ENCODE measurements at places on chromosomes 4 and X.
A peak's percentile ranks its signal among the peaks of the same experiment; 100 is the strongest.

- no peak for DNase-seq
- H3K36me3 ChIP-seq, result no peaks in the 10 kb centered on the region
- no peak overlapping the region for H3K4me3 ChIP-seq
- no peaks in the 10 kb centered on the region for H3K4me1 ChIP-seq
Observed at GRCh38 chr4:169582706-169583105, 29.7 kb downstream of the NEK1 start.

GRCh38 chr4:41111791-41112190 is 102.6 kb downstream of the APBB2 start:
- no peak for DNase-seq
- no peaks in the 10 kb centered on the region for H3K4me1 ChIP-seq
- no peaks in the 10 kb centered on the region for H3K36me3 ChIP-seq
- no peak overlapping the region for H3K4me3 ChIP-seq

DNA sequence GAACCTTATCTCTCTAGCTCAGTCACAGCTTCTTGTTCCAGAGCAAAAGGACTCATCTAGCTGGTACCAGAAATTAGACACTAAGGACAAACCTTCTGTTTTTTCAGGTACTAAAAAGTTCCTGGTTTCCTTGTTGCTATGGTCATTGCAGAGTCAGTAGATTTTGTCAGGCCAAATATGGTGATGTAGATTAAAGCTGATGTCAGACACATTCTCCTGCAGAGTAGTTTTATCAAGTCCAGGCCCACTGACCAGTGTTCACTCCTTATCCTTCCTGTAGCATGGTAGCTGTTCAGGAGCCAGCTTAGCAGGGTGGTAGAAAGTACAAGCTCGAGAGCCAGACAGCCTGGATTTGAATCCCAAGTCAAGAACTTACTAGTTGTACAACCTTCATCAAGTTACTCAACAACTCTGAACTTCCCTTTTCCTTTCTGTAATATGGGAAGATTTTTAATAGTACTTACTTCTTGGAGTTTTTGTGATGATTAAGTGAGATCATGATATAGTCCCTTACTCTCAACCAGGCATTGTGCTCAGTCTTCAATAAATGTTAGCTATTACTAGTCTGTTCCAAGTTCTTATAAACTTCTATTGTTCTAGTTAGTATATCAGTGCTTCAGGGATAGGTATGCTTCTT is 17.9 kb downstream of the OCRL start:
- no peak overlapping the region for H3K27ac ChIP-seq
- DNase-seq, result no peak
- peaks cover 6% of the 10 kb centered on the region for H3K36me3 ChIP-seq
- no peaks in the 10 kb centered on the region for H3K4me1 ChIP-seq
- no peak overlapping the region for H3K4me3 ChIP-seq
- H3K27me3 ChIP-seq, result no peaks in the 10 kb centered on the region

DNA sequence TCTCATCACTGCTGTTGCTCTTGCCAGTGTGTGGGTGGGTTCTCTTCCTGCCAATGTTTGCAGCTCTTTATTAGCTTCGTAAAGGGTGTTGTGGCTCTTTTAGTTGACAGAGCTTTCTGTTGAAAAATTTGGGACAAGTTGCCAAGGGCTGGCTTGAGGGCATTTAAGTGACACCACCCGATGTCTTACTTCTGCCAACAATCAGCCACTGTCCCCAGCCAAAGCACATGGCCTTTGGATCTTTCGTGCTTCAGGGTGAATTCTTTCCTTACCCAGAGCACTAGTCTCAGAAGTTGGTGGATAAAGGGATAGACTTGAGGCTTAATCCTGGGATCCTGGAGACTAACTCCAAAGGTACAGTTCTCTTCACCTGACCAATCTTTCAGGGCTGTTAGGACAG is 113.6 kb downstream of the SOX3 start:
- H3K4me1 ChIP-seq, result no peaks in the 10 kb centered on the region
- H3K4me3 ChIP-seq, result no peak overlapping the region
- H3K27me3 ChIP-seq, result no peaks in the 10 kb centered on the region
- no peak for DNase-seq
- no peaks in the 10 kb centered on the region for H3K36me3 ChIP-seq
- H3K27ac ChIP-seq, result no peak overlapping the region

- no peaks in the 10 kb centered on the region for H3K4me1 ChIP-seq
- no peaks in the 10 kb centered on the region for H3K27me3 ChIP-seq
- H3K4me3 ChIP-seq, result no peak overlapping the region
- no peaks in the 10 kb centered on the region for H3K36me3 ChIP-seq
- DNase-seq, result no peak
Observed at GRCh38 chr4:94491322-94491721, 39.6 kb downstream of the PDLIM5 start.

DNA sequence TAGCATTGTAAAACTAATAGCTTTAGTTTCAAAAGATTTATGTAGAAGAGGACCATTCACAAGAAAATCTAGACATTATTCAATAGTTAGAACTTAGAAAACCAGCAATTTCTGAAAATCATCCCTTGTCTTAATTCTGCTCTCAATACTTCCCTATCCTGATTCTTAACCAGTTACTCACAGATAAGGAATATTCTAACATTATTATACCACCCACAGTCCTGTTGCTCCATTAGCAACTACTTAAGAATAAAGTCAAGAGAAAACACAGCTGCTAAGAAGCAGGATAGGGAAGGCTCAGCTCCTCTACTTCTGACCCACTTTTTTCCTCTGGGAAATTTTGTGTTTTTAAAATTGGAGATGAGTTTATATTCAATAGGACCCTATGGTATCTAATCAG is 47.7 kb downstream of the PHKA1 start:
- no peaks in the 10 kb centered on the region for H3K4me1 ChIP-seq
- H3K36me3 ChIP-seq, result no peaks in the 10 kb centered on the region
- no peaks in the 10 kb centered on the region for H3K27me3 ChIP-seq
- no peak for DNase-seq
- H3K27ac ChIP-seq, result no peak overlapping the region

GRCh38 chr4:78220283-78220682 is 163.2 kb downstream of the FRAS1 start:
- no peak for DNase-seq
- H3K27me3 ChIP-seq, result no peaks in the 10 kb centered on the region
- no peaks in the 10 kb centered on the region for H3K4me1 ChIP-seq

GRCh38 chr4:109302361-109303139 is at the start of gene COL25A1:
Gene COL25A1, minus strand, starts transcription at chr4:109302658.
- no peak within 1 kb of the TSS for H3K27ac ChIP-seq
- peaks cover 6% of the 10 kb centered on the region for H3K4me1 ChIP-seq
- H3K27me3 ChIP-seq, result no peaks in the 10 kb centered on the region
- H3K4me3 ChIP-seq, result peak within 1 kb of the TSS; percentile 88
- H3K36me3 ChIP-seq, result no peaks in the 10 kb centered on the region
- peak; percentile 41 for DNase-seq

- no peaks in the 10 kb centered on the region for H3K4me1 ChIP-seq
- H3K4me3 ChIP-seq, result no peak overlapping the region
- DNase-seq, result no peak
- H3K36me3 ChIP-seq, result no peaks in the 10 kb centered on the region
Observed at GRCh38 chr4:139921429-139922184, 232.4 kb downstream of the MAML3 start.

DNA sequence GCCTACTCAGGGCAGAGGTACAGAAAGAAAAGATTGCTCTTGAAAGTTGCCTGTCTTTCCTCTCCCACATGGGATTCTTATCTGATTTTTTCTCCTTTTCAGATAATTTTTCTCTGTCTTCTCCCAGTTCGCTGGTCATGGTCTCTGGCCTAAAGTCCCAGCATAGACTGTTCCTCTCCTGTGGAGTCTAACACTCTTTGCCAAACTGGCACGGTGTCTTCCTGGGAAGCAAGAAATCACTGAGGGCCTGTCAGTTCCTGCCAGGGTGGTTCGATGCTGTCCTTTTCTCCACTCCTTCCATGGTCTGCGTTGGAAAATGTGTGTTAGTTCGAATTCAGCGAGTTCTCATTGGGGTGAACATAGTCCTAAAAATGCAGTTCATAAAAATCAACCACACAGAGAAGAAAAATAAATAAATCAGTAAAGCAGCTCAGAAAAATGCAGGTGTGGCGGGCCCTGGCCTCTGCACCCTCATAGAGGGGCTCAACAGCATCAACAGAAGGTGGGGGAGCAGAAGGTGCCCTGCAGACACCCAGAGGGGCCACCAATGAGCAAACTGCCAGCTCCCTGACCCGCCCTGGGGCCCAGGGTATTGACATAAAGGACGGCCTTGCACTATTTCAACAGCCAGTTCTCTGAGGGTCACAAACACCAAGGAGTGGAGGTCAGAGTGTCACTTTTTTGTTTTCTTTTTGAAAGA is 2.1 kb downstream of the RGN start:
- no peaks in the 10 kb centered on the region for H3K36me3 ChIP-seq
- no peak overlapping the region for H3K27ac ChIP-seq
- no peak overlapping the region for H3K4me3 ChIP-seq

DNA sequence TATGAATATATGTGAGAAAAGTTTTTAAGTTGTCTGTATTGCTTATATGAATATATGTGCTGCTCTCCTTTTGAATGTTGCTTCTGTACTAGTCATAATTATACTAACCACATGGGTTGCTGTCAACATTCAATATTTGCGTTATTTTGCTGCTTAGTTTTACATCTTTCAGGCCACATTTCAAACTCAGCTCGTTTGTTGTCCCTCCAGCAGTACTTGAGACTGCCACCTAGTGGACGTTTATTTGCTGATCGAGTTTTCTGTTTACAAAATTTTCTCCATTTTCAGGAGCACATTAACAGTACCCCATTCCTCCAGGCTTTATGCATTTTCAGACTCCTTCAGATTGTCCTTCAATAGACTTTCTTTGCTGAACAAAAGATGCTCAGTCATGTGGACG is 75.8 kb downstream of the NUDT11 start:
- H3K4me3 ChIP-seq, result no peak overlapping the region
- no peaks in the 10 kb centered on the region for H3K36me3 ChIP-seq
- H3K27ac ChIP-seq, result no peak overlapping the region
- no peaks in the 10 kb centered on the region for H3K4me1 ChIP-seq
- no peaks in the 10 kb centered on the region for H3K27me3 ChIP-seq
- peak; percentile 36 for DNase-seq

DNA sequence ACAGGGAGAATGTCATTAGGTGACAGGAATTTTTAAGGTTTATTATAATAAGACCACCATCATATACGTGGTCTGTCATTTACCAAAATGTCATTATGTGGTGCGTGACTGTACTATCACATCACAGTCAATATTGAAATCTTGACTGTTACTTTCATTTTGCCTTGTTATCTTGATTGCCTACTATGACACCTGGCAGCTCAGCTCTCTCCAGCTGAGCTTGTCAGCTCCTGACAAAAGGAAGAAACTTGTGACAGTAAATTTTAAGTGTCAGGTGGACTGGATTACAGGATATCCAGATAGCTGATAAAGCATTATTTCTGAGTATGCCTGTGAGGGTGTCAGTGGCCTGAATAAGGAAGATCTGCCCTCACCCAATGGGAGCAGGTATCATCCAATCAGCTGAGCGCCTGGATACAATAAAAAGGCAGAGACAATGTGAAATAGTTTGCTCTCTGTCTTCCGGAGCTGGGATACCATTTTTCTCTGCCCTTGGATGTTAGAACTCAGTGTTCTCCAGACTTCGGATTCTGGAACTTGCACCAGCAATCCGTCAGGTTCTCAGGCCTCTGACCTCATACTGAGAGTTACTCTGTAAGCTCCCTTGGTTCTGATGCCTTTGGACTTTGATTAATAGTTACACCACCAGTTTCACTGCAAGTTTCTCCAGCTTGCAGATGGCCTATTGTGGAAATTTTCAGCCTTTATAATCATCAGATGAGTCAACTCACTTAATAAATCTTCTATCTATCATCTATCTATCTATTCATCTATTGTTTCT is 1454.7 kb upstream of the IGFBP7 start:
- H3K4me1 ChIP-seq, result no peaks in the 10 kb centered on the region
- no peak for DNase-seq
- no peak overlapping the region for H3K4me3 ChIP-seq
- no peaks in the 10 kb centered on the region for H3K36me3 ChIP-seq
- no peak overlapping the region for H3K27ac ChIP-seq
- no peaks in the 10 kb centered on the region for H3K27me3 ChIP-seq

DNA sequence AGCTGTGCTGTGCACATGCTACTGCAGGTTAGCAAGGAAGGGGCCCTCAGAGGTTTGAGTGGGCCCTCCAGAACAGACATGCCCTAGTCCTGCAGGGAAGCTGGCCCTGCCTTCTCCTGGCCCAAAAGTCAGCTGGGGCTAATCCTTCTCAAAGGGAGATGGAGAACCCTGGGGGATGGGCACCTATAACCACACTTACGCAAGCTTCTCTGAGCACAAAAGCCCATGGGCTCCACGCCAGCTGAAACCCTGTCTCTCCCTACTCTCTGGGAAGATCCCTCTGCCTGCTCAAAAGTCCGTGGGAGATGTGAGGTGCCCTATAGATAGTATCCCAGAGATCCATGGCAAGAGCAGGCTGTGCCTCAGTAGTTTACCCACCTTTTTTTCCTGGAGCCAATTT is 58.9 kb upstream of the DKK2 start:
- DNase-seq, result no peak
- no peak overlapping the region for H3K27ac ChIP-seq
- H3K4me3 ChIP-seq, result no peak overlapping the region
- H3K27me3 ChIP-seq, result no peaks in the 10 kb centered on the region
- no peaks in the 10 kb centered on the region for H3K4me1 ChIP-seq

GRCh38 chr4:86247906-86248305 is 111.9 kb downstream of the MAPK10 start:
- no peak overlapping the region for H3K4me3 ChIP-seq
- no peaks in the 10 kb centered on the region for H3K27me3 ChIP-seq
- H3K4me1 ChIP-seq, result no peaks in the 10 kb centered on the region
- no peaks in the 10 kb centered on the region for H3K36me3 ChIP-seq
- DNase-seq, result no peak
- no peak overlapping the region for H3K27ac ChIP-seq

DNA sequence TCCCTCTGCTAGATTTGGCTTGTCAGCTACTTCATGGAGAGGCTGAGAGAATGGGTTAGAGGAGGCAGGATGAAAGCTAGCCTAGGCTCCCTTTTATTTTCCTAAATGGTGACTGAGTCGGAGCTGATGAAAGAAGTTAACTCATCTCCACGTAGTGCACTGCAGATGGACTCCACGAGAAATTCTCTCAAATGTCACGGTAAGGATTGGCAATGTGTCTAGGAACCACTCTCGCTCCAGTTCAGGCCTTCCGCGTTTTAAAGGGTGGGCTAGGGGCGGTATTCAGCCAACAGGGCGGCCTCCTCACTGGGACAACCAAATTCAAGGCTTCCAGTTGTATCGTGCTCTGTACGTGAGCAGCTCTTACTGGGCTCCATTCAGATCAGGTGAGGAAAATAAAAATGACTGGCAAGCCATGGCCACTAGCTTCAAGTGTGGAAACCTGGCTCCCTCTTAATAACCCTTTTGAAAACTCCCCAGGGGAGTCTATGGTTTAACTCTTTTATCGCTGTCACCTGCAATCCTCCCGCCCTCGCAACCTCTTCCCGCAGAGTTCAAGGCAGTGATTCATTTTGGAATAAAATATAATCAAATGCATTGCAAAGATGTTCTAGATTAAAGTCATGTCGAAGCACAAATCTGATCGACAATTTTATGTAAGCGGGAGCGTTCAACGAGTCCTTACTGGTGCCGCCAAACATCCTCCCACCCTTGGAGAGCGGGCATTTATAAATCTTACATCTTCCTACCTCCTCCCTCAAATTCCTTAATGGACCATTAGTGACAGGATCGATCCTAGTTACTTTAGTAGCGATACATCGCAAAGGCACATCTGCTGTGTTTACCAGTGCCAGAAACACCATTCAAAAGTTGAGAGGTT is 1.2 kb downstream of the SPOCK3 start:
- DNase-seq, result no peak
- H3K27ac ChIP-seq, result no peak overlapping the region
- H3K4me3 ChIP-seq, result peak overlapping the region; percentile 61
- H3K4me1 ChIP-seq, result no peaks in the 10 kb centered on the region
- no peaks in the 10 kb centered on the region for H3K27me3 ChIP-seq

Data from T-cell (primary cell).